Dermis lymphatic vessel endothelial cell (primary cell): ENCODE measurements at places on chromosomes 5 and 9. TPM values are rescaled to one million over a fixed set of nuclear protein-coding genes. Genes with fewer than 3 reads are reported as not detected.

SPINK6 gene
- not detected in 2 replicates for total RNA-seq

CCNJL gene
- 4.0 and 6.6 TPM in 2 replicates for total RNA-seq

OR2K2 gene
- total RNA-seq = not detected in 2 replicates

HAVCR2 gene
- total RNA-seq = 0.11 and 1.5 TPM in 2 replicates

C9orf72 gene
- total RNA-seq = 9.9 and 12.5 TPM in 2 replicates

TTF1 gene
- 10.3 and 14.2 TPM in 2 replicates for total RNA-seq
